NCI-H1694 treated with DMSO at 0.1 percent for 48 hours (cell line): ENCODE measurements at places on chromosomes 11 and 22.

GRCh38 chr11:1761857-1762536, 1.7 kb downstream of the CTSD start:
- no peak for DNase-seq

DNA sequence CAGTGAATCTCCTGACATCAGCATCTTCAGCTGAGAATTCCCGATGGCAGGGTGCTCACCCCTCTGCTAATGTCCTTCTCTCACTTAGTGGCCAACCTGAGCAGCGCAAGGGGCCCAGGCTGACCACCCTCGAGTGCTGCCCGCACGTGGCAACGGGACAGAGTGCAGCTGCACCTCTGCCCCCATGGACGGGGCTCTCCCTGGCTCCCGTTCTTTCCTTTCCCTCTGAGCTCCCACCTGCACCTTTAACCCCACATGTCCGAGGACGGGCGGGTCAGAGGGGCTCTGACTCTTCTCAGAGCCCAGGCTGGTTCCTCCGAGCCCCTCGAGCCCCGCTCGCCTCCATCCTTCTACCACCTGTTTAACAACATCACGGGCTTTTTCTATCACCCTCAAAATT, 19.8 kb downstream of the MOB2 start:
- DNase-seq, result no peak

- DNase-seq, result no peak
These were observed 8.1 kb downstream of the INPP5J start for GRCh38 chr22:31130873-31131272.

DNA sequence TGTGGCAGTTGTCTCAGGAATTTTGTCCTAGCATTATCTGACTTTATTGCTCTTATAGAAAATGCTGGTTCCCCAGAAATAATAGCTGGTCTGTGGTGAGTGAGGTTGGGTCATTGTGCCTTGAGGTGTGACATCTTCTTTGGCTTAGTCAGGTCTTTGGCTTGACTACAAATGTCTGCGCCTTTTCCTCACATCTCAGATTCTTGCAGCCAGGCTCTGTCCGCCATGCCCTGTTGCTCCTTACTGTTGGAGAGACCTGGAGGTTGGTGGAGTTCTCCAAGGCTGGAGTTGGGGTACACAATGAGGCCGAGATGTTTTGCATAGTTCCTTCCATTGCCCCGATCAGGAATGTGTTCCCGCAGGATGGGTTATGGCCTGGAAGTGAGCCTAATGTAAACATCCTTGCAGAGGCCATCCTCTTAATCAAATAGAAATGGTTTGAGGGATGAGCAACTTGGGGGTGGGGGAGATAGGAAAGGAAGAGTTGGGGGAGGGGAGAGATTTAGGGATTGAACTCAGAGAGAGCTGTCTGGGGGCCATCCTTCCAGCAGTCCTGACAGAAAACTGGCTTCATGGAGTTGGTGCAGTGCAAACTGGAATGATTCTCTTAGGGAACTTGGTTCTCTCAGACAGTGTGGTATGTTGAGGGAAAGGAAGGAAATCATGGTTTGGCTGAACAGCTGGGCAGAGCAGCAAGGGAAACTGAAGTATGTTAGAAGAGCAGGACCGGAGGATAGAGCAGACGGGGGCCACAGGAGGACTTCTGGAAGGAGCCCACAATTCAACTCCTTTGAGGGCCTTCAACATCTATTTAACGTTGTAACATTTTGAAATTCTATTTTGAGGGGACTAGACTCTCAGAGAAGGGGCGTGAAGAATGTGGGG, 49.9 kb downstream of the ZBTB16 start:
- no peak for DNase-seq

DNA sequence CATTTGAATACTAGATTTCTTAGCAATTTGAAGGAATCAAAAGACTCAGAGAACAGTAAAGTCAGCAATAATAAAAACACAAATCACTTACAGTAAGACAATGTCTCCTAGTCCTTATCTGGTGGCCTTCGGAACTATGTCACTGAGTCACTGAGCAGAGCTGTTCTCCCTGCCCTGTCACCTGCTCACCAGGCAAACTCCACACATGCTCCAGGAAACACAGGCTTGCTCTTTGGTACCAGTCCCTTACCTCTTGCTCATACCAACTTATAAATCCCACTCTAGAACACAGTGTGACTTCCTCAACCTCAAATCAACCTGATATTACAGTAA, 81.1 kb upstream of the CHRM4 start:
- no peak for DNase-seq

DNA sequence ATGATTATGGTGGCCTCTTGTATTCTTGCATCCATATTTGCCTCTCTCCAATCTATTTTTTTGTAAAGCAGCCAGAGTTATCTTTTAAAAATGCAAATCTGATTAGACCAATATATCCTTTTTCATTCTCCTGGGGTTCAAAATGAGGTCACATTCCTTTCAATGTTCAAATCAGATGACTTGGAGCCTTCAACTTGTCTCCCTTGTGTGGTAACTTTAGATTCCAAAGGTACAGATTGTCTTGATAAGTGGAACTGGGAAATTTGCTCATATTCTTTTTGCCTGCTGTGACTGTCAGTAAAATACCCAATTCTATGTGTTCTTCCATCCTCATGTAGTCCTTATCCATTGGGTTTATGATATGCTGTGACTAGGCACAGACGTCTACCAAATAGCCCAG, 15.1 kb upstream of the CAPRIN1 start:
- DNase-seq, result no peak

DNA sequence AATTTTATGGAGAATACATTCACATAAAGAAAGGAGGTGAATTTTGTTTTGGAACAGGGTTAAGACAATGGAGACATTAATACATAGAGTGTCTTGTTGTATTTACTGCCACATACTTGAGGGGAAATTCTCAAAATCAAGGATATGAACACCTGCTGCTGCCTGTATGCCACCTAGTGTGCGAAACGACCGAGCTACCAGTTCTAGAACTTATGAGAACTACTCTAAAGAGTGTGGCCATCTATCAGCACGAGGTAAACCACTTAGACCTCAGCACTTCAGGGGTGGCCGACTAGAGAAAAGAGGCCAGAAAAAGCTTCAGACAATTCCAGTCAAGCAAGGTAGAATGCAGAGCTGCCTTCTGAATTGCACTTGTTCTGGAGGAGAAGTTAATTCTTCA, 1.5 kb upstream of the AGBL2 start:
- no peak for DNase-seq

- DNase-seq, result no peak
These were observed 39.4 kb downstream of the OPCML start for GRCh38 chr11:133492895-133493294.

DNA sequence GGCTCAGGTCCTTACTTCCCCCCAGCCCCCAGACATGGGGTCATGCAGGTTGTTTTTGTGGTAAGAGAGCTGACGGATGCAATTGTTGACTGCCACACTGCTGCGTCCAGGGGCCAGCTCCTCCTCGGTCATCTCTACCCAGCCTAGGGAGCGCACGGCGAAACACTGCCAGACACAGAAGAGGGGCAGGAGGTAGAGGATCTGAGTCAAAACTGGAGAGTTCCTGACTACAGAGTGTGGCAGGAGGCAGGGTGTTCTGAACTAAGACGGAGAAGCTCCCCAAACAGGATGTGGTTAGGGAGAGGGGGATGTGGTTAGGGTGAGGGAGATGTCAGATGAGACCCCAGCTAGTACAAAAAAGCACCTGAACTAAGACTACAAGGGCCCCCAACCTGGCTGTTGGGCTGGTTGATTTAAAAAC, 12.3 kb downstream of the SMPD1 start:
- no peak for DNase-seq

DNA sequence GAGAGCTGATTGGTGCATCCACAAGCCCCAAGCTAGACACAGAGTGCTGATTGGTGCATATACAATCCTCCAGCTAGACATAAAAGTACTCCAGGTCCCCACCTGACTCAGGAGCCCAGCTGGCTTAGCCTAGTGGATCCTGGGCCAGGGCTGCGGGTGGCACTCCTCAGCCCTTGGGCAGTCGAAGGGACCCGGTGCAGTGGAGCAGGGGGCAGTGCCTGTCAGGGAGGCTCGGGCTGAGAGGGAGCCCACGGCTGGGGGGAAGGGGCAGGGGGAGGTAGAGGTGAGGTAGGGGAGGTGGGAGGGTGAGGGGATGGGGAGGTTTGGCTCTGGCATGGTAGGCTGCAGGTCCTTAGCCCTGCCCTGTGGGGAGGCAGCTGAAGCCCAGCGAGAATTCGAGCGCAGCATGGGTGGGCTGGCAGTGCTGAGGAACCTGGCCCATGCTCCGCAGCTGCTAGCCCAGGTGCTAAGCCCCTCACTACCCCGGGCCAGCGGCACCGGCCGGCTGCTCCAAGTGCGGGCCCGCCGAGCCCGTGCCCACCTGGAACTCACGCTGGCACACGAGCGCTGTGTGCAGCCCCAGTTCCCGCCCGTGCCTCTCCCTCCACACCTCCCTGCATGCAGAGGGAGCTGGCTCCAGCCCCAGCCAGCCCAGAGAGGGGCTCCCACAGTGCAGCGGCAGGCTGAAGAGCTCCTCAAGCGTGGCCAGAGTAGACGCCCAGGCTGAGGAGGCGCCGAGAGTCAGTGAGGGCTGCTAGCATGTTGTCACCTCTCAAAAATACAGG, 742.8 kb downstream of the FAM181B start:
- DNase-seq, result no peak
